ENCODE measurements at places on chromosomes 16 and 17. TPM values are rescaled to one million over a fixed set of nuclear protein-coding genes. Genes with fewer than 3 reads are reported as not detected.

The ENO3 gene
- 2.8 TPM for total RNA-seq

The RAMP2 gene
- 0.27 TPM for total RNA-seq

The DPH1 gene
- total RNA-seq: 50.5 TPM

The RASD1 gene
- total RNA-seq: not detected

The PRDM7 gene
- total RNA-seq: not detected

The PTGES3L gene
- 0.65 TPM for total RNA-seq

- no peak for DNase-seq
Observed at GRCh38 chr16:65113441-65113840, 8.4 kb downstream of the CDH11 start.

DNA sequence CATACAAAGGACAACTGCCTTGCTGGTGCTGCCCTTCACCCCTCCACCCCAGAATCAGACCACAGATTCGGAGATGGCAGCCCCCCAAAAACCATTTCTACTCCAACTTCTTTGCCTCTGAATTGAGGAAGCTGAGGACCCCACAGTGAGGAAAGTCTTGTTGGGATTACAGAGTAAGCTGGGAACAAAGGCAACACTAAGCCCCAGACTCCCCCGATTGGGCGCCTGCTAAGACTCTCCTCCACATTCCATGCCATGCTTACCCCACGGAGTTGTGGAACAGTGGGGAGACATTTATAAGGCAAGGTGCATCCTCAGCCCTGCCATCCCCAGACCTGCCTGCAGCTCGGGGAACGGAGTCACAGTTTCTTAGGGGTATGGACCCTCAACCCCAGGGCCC lies 1.9 kb downstream of the GIT1 start:
- DNase-seq: no peak

- no peak for DNase-seq
Observed at GRCh38 chr17:83183145-83183948, 103.9 kb downstream of the METRNL start.

DNA sequence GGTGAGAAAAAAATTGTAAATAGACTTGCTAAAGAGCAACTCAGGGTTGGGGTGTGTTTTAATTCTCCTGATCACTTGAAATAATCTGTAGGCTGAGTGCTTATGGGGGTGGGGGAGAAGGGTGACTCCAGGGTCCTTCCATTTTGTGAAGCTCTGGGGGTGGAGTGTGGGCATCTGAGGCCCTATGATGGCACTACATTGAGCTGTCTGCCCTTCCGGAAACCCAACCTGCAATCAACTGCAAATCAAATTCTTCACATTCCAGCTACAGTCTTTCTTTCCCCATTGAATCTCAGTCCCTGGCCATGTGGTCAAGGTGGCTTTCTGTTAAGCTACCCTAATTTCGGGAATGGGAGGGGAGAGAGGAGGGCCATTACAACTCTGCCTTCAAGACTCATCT lies 6.0 kb upstream of the CDC6 start:
- DNase-seq: no peak

- peak; percentile 44 for DNase-seq
Observed at GRCh38 chr17:10380631-10381408, 8.0 kb upstream of the MYH13 start.

DNA sequence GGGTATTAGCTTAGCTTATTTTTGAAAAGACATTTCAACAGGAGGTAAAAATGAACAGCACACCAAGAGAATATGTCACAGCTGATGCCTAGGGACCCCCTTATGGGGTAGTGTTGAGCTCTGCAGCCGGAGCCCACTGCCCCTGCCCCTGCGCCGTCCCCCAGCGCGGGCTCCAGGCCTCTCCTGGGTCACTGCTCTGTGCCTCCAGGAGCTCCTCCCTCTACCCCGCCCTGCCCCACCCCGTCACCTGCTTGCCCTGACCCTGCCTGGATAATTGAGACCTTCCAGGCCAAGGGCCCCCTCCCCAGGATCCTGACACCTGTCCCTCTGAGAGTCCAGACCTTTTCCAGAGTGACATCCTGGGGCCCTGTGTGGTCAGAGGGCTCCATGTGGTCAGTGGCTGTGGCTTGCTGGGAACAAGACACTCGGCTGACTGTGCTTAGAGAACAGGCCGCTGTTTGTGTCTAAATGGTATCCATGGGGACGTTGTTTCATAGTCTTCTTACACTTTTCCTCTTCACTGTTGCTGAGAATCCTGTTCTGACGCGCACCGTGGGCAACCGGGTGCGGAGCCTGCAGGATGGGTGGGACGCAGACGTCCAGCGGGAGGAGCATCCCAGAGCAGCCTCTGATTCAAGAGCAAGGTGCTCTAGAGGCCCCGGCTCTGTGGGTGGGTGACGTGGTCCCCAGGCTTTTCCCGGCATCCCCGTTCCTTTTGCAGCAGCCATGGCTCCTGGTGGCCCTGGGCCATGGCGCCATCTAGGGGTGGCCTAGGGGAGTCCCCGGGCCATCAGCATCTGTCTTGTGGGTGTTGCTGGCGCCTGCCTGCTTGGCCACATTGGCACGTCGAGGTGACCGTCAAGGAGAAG lies 20.0 kb upstream of the WFIKKN1 start:
- DNase-seq: no peak

DNA sequence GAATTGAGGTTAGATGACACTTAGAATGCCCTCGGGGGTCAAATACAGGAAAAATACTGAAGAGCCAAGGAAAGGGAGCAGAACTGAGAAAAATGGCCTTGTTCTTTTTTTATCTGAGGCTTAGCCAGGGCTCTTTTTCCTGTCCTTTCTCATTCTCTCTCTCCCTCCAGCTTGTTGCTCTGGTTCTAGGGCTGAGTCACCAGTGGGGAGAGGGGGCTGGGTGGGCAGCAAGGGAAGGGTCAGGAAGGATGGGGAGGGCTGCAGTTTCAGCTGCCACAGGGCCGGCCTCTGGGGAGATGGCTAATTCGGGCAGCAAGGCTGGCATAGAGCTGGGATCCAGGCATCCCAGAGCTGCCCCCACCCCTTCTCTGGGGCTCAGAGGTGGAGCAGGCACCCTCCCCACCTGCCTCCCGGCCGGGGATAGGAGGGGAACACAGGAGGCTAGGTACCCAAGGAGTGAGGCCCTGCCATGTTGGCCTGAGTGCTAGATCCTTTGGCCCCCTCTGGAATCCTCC lies 3.9 kb downstream of the ITGA3 start:
- DNase-seq: no peak

- no peak for DNase-seq
Observed at GRCh38 chr17:352421-353212, at the start of gene RPH3AL. TSS of gene RPH3AL (minus strand) at chr17:352807. CDS start at chr17:327543, 25,264 bp downstream.

GRCh38 chr16:85601730-85602401 lies 11.3 kb upstream of the GSE1 start:
- DNase-seq: no peak

DNA sequence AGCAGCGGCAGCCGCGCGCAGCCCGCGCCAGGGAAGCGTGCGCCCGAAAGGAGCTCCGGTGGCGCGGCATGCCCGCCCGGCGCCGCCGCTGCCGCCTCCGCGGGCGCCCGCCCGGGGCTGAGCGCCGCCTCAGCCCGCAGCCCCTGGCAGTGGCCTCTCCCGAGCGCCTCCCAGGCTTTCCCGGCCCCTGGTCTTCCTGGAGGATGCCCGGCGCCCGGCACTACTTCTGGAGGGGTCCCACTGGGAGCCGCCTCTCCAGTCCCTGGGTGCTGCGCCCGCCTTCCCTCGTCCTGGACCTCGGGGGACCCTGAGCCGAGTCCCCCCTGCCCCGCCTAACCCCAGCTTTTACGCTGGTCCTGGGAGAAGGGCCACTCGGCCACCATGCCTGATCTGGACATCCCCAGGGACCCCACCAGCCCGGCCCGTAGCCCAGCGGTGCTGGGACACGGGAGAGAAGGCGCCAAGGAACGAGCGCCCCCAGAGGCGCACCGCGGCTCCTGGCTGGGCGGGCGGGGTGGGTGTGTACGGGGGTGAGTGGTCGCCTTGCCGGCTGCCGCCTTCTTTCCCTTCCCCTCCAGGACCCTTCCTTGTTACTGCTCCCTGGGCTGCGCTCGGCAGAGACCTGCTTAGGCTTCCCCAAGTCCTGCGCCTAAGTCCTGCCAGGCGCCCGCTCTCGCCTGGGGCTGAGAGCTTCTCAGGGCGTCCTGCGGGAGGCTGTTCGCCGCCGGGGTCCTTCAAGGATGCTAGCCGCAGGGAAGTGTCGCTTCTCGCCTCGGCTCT lies 704 bp downstream of the ASIC2 start:
- DNase-seq: peak; percentile 2

DNA sequence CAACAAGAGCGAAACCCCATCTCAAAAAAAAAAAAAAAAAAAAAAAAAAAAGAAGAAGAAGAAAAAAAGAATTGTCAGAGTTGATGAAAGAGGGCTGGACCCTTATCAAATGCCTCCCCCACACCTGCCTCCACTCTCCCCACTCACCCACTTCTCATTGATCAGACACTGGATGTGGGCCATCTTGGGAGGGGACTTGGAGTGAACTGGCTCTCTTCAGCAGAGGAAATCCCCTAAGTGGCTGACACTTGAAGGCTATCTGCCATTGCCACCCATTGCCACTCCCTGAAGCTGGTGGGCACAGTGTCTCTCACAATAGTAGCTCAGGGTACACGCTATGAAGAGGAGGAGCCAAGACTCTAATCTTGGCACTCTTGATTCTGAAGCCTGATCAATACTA lies 1.6 kb downstream of the ITGA2B start:
- DNase-seq: no peak

DNA sequence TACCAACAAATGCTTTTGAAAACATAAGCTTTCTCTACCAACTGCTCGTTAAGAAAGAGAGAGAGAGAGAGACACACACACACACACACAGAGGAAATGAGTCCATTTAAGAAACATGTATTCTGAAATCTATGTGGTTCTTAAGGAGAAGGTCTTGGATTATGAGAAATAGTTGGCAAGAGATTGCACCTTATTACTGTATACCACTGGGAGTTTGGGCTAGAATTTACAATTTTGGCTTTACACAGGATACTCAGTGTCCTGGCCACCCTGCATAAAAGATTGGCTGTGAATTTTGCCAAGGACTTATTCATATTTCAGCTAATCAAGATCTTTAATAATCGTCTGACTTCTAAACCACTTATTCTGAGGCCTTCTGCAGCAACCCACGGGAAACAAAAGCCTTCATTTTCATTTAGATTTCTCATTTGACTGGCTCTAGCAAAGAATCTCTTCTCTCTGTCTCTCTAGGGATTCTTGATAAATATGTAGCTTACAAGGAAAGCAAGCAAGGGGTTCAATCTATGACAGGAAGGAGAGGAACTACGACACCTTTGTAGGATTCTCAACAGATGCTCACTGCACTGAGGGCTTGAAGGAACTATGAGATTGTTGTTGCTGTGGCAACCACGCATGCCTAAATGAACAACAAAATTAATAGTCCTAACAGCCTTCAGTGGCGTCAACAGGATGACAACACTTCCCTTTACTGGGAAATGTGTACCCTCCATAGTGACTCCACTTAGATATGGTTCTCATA lies 75.3 kb upstream of the GNAO1 start:
- peak; percentile 1 for DNase-seq

Measured in fibroblast of the aortic adventitia (primary cell).